ENCODE measurements at places on chromosomes 4 and X.

DNA sequence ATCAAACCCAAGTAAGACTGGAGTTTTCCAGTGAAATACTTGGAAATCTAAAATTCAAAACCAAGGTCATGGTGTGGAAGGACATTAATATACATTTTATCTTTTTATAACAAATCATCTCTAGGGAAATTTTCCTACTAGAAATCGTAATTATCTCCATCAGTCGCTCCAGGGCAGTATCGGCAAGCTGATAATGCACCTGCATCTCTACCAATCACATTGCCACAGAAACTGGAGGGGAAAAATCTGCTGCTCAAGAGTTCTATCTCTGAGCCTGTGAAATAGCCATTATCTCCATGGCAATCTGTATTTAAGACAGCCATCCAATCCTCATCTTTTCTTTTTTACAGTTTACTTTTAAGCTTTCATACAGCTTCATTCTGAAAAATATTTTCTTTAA, 538.3 kb upstream of the GALNT7 start:
- no peak for DNase-seq

DNA sequence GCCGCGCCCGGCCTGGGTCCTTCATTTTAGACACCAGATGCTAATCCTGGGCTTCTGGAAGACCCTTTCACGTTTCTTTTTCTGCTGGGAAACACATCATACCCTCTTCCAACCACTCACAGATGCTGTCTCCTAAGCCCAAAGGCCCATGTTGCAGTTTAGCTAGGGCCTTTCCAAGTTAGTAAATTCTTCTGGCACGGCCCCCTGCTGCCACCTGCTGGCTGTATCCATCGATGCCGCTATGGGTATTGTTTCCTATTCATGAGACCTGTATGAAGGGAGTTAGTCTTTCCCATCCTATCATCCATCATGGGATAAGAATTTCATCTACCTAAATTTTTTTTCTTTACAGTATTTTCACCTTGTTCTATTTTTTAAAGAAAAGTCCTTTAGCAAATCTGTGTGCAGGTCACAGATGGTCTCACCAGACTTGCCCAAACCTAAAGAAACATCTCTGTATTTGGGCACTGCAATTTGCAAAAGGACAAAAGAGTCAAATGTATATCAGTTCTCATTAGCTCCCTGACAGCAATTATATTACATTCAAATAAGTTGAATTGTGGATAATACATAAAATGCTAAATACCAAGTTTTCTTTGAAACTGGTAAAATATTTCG, 37.8 kb upstream of the SLC9A7 start:
- peak; percentile 56 for DNase-seq

DNA sequence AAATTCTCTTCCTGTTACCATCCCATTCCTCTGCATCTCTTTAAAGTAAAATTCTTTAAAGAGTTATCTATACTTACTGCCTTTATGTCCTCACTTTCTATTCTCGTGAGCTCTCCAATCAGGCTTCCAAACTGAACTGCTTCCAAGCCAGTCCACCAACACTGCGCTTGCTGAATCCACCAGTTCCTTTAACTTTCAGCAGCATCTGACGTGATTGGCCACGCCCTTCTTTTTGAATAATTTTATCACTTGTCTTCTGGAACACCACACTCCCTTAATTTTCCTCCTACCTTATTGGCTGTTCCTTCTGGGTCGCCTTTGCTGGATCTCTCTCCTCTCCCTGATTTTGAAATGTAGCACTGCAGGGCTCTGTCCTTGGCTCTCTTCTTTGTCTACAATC, at the start of gene KIAA1210:
Gene KIAA1210 (minus strand): TSS at position 163 of the 400 bp plus-strand sequence. CDS start 4,170 bp downstream, outside the sequence.
- DNase-seq, result no peak

GRCh38 chr4:164748375-164748774, 5.6 kb upstream of the SMIM31 start:
- DNase-seq, result no peak

DNA sequence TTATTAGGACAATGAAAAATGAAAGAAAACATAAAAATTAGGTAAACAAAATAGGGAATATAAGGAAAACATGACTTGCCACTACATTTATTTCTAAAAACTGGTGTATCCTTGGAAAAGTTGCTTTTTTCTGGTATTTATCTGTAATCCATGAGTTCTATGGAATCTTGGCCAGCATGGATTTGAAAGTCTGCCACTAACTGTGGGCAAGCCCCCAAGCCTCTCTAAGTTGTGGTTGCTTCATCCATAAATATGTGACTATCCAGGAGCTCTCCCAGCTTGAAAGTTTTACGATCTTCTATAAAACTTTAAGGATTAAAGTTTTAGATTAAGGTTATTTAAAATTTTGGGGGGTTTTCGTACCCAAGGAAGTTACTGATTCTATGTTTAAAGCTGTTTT, 21.8 kb downstream of the RPS6KA3 start:
- no peak for DNase-seq

- no peak for DNase-seq
Measured at GRCh38 chr4:25844961-25845712, 17.7 kb downstream of the SEL1L3 start.

GRCh38 chr4:67651536-67651935, 49.4 kb downstream of the UBA6 start:
- no peak for DNase-seq

DNA sequence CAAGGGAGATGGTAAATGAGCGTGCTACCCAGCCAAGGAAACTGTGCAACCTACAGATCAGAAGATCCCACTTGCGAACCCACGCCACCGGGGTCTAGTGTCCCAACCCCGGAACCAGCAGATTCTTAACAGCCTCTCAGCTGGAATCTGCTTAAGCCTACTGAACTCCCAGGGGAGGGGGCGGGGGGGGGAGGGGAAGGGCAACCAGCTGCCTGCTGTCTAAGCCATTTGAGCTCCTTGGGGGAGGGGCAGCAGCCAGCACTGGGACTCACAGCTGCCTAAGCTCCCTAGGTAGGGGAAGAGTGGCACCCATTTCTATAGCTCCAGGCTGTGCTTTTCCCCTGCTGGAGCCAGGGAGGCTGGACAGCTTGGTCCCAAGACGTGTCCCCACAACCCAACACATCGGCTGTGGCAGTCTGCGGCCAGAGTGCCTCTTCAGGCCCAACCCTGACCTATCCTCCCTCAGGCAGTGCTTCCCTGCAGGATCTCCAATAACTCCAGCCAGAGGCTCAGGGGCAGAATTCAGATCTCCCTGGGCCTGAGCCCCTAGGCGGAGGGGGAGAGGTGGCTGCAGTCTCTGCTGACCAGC, 289.2 kb downstream of the LDB2 start:
- no peak for DNase-seq

DNA sequence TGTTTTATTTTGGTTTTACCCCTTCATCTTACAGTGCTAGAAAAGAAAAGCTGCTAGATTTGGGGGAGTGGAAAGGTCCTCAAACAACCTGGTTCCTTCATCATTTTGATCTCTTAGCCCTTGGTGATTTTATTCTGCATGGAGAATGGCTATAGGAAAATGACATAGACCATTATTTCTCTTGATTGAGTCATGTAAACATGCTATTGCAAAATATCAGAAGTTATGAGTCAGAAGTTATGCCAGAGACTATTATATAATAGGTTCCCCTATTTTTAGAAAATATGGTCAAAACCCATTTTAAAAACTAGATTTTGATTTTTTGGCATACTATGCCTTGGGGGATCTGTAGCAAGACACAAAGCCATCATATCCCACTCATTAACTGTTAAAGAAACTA, 83.7 kb upstream of the FAM9C start:
- no peak for DNase-seq

DNA sequence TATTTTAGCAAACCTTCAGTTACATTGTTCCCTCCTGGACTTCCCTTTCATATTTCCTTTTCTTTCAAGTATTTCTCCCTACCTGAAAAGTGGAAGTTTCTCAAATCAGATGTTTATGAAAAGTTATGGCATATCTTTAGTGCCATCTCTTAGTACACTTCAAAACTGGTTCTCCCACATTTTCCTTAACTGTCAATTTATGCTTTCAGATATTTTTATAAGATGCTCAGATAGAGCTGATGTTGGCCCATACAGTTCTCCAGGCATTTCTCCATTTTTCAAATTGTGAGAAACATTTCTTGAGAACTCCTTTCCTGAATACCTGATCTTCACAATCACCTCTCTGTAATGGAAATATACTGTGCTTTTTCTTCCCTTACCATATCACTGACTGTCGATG, 32.5 kb upstream of the AP1AR start:
- DNase-seq, result no peak

- DNase-seq, result no peak
Measured at GRCh38 chr4:39337841-39338240, 28.3 kb downstream of the RFC1 start.

DNA sequence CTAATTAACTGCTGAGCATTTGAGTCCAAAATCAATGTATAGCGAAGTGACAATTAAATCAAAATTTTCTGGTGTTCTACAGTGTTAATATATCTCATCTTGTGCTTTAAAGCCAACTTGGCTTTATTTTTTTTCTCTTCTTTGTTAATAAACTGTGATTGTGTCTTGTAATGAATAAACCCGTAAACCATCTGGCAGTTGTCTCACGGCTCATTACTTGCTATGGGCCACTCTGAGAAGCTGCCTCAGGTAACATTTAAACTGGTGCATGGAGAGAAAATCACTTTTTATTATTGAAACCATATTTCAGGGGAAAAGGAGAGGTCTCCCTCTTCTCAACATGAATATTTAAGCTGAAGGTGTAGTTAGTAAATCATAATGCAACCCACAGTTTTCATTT, 694.0 kb downstream of the KCTD8 start:
- no peak for DNase-seq

DNA sequence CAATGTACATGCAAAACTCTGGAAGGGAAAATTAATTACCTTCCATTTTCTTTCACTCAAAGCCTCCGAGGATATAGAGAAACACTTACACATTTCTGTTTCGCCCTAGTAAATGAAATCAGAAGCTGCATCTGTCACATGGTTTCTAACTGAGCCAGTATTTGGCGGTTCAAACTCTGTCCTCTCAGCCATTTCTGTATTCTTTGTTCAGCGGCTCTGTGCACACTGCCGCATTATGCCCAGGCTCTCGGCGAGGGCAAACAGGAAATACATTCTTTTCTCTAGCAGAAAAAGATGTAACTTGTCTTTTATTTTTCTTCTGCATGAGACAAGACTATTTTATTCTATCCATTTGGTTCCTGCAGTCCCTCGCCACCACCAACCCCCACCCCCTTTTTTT, 71.4 kb upstream of the GPM6B start:
- no peak for DNase-seq

DNA sequence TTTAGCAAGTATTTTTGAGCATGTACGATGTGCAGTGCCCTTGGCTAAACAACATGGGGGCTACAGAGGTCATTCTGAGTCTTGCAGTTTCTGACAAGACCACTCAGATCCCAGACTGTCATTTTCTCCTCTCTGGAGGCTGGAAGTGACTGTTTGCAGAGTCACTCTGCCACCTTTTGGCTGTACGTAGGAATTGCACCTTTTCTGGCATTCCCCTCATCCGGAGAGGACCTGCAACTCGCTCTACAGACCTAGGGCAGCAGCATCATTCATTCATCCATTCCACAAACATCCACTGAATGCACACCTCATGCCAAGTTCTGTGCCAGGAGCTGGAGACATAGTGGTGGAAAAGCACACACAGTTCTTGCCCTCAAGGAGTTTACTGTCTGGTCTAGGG, 160.4 kb upstream of the GPR101 start:
- peak; percentile 14 for DNase-seq

Measured in activated CD4-positive, alpha-beta T cell treated with anti-CD3 and anti-CD28 coated beads for 4 hours (primary cell).